Activated gamma-delta T cell treated with anti-CD3 and anti-CD28 coated beads, Interleukin-2, amount 50 U/mL, for 16 hours (primary cell): ENCODE measurements at places on chromosomes 2 and 18.

GRCh38 chr2:156321243-156321904, 11.1 kb downstream of the NR4A2 start:
- no peak for DNase-seq

GRCh38 chr2:226256709-226257376, 542.8 kb downstream of the IRS1 start:
- DNase-seq: no peak

GRCh38 chr2:152012697-152013096, 86.1 kb downstream of the CACNB4 start:
- DNase-seq: no peak

DNA sequence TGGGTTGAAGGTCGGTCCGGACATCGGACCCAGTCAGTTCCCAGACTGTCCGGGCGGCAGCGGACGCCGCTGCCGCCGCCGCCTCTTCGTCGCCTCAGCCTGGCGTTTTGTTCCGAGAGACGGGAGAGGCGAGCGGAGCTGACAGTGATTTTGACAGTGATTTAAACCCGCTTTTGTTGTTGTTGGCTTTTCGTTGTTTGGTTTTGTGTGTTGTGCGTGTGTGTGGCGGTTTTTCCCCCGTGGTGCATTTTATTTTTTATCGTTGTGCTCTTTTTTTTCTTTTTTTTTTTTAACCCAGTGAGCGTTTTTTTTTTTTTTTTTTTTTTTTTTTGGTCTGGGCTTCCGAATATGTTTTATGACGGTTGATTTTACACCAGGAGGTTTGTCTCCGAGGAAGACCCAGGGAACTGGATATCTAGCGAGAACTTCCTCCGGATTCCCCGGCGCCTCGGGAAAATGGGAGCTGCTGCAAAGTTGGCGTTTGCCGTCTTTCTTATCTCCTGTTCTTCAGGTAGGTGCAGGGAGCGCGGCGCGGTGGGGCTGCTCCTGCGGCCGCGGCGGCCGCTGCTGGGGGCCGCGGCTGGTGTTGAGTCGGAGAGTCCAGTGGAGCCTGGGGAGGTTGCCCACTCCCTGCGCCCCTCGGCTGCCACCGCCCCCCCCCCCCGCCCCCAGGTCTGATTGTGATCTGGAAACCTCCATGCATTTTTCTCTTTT, at the start of gene ACVR2A:
TSS of gene ACVR2A (plus strand) at position 333 of the 714 bp plus-strand sequence. CDS start at position 457, 124 bp downstream.
- peak; percentile 9 for DNase-seq

DNA sequence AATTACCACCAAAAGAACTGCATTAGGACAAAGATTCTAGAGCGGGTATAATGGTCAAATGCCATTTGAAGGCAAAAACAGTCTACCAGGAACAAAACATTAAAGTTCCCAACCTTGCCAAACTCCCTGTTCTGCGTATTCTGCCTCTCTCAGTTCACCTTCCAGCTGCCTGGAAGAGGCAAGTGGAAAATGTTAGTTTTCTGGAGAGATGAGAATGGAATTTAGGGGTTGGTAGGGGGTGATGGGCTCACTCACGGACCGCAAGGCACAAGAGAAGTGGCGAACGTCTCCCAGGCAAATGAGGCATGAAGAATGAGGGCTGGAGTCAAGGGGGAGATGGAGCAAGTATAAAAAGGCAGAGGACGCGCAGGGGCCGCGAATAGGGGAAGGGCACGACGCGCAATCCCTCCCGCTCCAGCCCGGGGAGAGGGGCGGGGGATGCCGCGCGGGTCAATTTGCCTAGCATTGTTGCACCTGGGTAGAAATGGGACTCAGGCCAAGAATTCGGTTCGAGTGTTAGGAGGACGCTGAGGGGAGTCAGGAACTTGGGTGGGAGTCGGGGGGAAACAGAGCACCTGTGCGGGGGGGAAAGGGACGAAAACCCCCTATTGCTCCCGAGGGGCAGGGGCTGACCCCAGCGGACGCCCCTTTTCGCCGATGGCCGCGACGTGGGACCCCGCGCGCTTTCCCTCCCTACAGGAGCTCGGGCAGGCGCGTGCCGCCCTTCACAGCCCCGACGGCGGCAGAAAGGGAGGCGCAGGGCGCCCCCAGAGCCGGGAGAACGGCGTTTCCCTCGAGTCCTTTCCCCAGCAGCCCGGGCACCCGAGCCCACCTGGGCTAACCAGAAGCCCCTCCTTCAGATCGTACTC, 573 bp downstream of the PAIP2B start:
- no peak for DNase-seq

DNA sequence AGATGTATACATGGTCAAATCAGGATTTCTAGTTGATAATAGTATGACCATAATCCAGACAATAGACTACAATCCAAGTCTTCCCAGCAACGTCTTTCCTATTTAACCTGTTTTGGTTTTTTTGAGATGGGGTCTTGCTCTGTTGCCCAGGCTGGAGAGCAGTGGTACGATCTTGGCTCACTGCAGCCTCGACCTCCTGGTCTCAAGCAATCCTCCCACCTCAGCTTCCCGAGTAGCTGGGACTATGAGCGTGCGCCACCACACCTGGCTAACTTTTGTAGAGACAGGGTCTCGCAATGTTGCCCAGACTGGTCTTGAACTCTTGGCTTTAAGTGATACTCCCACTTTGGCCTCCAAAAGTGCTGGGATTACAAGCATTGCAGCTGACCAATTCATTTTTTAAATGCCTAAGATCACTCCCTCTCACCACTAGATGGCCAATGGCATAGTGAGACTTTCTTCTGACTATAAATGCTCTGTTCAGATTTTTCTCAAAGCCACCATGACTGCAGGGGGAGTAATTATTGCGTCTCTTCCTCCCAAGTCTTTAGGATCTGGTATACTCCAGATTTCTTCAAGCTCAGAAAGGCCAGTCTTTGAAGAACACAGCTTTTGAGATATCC, 47.6 kb downstream of the HNRNPLL start:
- DNase-seq: no peak

GRCh38 chr2:65877331-65878010, 445.1 kb upstream of the SPRED2 start:
- DNase-seq: no peak

- no peak for DNase-seq
These were observed 6.0 kb downstream of the GATA6 start for GRCh38 chr18:22175346-22175745.

GRCh38 chr2:26668856-26669750, 23.4 kb upstream of the KCNK3 start:
- no peak for DNase-seq

DNA sequence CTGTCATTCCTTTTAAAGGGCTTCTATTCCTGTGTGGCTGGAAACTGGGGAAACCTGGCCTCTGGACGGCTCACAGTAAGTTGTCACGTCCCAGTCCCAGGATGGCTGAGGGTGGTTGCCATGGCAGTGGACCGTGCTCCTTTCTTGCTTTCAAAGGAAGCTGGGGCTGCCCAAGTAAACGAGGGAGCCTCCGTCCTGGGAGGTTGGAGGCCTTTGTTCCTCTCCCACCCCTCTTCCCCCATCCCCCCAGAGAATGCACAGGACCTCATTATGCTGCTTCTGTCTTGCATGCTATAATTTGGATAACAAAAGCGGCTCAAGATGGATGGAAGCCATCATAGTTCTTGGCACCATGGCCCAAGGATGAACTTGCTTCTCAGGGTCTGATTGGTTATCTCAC, 325.5 kb upstream of the HS6ST1 start:
- no peak for DNase-seq

DNA sequence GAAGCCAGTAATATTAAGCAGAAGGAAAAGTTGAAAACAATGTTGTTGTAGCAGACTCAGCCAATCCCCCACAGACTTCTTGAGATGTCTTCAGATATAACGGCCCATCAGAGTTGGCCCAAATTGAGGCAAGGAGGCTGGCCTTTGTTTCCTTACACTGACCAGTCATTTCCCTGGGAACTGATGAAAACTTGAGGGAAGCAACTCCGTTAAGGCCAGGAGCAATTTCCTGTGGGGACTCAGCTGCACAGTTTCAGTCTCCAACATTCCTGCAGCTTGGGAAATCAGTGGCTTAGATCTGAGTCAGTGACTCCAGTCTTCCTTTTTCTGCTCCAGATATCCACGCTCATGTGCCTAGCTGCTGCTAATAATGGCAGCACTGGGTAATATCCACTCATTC, 75.7 kb downstream of the FTCDNL1 start:
- DNase-seq: no peak

GRCh38 chr18:48127606-48128005, 197.1 kb upstream of the SMAD2 start:
- DNase-seq: no peak

- no peak for DNase-seq
These were observed 6.8 kb upstream of the TEX51 start for GRCh38 chr2:126891681-126892500.

DNA sequence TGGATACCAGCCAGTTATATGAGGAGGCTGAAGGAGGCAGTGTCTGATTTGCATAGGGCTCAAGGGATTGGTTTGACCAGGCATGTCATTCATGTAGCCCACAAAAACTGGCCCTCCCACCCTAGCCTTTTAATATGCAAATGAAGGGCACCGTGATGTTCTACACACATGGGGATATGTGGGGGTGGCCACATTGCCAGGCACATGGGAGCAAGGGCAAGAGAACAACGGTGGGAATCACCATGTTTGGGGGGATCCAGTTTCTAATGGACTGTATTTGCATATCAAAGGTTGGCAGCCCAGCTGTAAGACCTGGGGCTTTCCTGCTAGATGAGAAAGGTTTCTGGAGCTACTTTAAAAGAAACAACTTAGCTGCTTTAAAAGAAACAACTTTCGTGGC, 65.1 kb upstream of the SLC25A52 start:
- DNase-seq: no peak

- no peak for DNase-seq
These were observed 9.5 kb downstream of the HS1BP3 start for GRCh38 chr2:20641123-20641985.

GRCh38 chr2:56286936-56287335, 103.1 kb downstream of the CCDC85A start:
- no peak for DNase-seq

DNA sequence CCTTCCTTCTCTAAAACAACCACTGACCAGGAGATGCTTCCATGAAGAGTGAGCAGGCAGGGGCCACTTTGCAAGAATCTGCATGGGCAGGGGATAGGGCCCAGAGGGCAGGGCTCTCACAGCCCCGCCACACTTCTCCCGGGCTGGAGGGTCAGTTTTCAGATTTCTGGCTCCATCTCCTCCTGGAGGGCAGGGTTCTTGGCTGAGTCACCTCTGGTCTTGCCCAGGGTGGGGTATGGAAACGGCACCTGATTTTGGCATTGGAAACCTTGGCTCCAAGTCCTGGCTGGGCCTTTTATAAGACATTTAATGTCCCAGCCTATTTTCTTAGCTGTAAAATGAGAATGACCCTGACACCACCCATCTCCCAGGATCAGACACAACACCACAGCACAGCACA, 27.6 kb upstream of the ASPRV1 start:
- no peak for DNase-seq

GRCh38 chr18:12013186-12013916, 32.0 kb downstream of the IMPA2 start:
- no peak for DNase-seq

DNA sequence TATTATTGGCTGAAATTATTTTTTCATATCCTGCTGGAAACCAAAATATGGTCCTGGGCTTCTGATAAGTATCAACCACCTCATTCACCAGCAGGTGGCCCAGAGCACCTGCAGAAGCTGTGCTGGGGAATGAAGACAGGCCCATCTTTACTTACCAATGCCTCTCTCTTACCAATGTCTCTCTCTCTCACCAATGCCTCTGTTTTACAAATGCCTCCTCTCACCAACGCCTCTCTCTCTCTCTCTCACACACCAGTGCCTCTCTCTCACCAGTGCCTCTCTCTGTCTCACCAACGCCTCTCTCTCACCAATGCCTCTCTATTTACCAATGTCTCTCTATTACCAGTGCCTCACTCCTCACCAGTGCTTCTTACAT, 2.3 kb upstream of the MAL start:
- DNase-seq: peak; percentile 17

DNA sequence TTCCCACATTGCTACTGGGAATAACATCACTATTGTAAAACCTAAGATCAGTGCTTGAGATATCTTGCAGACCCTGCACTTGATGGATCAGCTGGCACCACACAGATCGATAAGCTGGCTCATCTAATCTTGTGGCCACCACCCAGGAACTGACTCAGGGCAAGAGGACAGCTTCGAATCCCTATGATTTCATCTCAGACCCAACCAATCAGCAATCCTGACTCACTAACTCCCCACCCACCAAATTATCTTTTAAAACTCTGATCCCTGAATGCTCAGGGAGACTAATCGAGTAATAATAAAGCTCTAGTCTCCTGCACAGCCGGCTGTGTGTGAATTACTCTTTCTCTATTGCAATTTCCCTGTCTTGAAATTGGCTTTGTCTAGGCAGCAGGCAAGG, 11.3 kb upstream of the TEX44 start:
- no peak for DNase-seq

GRCh38 chr2:234846599-234847363, 105.0 kb upstream of the SH3BP4 start:
- DNase-seq: no peak

DNA sequence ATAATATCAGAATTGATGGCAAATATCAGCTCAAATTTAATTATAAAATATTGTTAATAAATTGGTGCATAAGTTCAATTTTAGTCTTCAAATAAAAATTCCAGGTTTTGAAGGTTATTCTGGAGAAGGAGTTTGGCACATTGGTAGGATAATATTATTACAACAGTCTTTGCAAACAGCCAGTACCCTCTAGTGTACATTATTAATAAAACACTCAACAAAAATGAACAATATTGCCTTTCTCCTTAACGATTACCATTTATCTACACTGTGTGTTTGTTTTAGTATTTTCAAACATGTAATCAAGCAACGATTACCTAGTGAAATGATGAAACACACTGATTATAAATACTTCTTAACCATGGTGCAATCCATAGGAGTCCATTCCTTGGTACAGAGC, 334.0 kb upstream of the FSIP2 start:
- DNase-seq: no peak

DNA sequence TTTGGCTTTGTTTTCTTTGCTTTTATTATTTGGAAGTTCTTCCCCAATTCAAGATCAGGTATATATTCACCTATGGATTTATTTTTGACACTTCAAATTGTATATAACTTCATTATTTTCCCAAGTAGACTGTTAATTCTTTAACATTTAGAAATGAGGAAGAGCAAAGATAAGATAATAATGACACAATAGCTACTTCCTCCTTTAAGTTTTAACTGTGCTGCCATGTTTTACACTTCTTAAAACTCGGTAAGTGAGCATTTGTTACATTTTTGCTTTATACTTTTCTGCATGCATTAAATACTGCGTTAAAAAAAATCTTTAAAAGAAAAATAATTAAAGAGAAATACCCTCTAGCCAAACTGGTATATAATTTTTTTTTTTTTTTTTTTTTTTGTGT, 32.5 kb downstream of the SLC66A3 start:
- no peak for DNase-seq

DNA sequence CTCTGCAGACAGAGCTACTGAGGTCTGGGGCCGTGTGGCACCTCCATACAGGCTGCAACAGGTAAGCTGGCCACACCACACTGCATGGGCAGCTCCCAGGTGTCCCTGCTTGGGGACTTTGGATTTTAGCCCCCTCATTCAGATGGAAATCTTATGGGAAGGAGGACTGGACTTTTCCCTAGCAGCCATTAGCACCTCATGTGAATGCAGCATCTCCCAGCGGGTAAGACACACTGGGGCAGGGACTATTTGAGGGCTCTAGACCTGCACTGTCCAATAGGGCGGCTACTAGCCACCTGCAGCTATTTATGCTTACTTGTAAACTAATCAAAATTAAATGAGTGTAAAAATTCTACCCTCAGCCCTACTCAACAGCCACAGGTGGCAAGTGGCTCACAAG, 34.2 kb upstream of the GLI2 start:
- DNase-seq: no peak

GRCh38 chr2:15539999-15540398, 21.1 kb downstream of the NBAS start:
- DNase-seq: no peak
